ENCODE measurements at places on chromosomes 12 and 14. TPM values are rescaled to one million over a fixed set of nuclear protein-coding genes. Genes with fewer than 3 reads are reported as not detected.

- DNase-seq, result no peak
Observed at GRCh38 chr14:78403278-78403815, 233.2 kb downstream of the NRXN3 start.

DNA sequence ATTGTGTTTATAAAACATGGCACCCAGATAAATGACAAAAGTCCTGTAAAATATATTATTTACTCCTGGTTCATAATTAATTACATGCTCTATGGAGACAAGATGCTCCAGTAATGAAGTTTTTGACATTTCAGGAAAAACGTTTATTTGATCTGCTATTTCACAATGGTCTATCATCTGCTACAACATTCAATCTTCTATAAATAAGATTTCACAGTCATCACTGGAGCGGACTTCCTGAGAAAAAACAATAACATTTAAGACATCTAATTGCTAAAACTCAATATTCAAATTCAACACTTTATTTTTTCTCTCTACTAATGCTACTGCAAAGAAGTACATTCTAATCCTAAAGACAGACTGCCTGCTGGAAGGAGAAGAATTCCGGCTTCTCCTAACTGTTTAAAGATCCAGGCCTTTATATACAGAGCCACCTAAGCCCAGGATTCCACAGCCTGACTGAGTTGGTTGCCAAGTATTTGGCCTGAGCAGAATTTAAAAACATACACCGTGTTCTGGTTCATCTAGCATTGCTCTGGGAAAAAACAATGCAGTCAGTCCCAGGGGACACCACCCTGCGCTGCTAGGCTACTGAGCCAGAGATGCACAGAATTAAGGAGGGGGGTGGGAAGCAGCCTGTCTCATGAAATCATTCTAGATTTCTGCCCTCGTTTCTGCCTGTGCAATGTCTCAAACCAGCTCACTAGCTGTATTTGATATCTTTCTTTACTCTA is 58.0 kb downstream of the TMTC1 start:
- no peak for DNase-seq

DNA sequence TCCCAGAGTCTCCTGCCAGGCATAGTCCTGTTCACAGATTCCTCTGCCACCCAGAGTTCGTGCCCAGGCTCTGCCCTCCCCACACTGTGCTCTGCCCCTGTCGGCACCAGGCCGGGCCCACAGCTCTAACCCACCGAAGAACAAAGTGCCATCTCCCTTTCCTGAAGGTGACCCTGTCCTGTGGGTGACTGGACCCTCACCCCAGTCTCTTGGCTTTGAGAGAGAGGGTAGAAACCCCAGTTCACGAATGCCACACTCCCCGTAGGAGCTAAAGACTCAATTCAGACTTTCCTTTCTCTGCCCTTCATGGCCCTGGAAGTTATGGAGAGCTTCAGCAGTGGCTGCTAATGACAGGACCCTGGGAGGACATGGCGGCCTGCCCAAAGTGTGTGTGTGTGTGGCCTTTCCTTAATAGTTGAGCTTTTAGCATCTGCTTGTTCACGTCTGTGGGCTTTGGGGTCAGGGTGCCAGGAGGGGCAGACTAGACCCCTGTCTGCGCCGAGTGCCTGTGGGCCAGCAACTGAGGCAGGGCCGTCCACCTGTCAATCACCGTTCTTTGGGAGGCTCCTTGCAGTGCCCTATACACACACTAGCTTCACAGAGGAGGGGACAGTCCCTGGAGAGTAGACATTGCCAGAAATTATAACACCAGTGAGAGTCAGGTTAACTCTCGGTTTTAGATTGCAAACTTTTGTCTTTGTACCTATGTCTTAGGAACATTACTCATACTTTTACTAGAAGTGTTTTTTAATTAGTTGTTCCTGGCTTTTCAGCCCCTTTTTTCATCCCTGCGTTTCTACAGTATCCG is 84.6 kb upstream of the DYNC1H1 start:
- DNase-seq, result no peak

Gene ITGB7
- total RNA-seq, result 3.3 TPM

Gene TRIM9
- 1.5 TPM for total RNA-seq

Gene IFT81
- 12.4 TPM for total RNA-seq
